ENCODE measurements at places on chromosomes 2 and 18.

DNA sequence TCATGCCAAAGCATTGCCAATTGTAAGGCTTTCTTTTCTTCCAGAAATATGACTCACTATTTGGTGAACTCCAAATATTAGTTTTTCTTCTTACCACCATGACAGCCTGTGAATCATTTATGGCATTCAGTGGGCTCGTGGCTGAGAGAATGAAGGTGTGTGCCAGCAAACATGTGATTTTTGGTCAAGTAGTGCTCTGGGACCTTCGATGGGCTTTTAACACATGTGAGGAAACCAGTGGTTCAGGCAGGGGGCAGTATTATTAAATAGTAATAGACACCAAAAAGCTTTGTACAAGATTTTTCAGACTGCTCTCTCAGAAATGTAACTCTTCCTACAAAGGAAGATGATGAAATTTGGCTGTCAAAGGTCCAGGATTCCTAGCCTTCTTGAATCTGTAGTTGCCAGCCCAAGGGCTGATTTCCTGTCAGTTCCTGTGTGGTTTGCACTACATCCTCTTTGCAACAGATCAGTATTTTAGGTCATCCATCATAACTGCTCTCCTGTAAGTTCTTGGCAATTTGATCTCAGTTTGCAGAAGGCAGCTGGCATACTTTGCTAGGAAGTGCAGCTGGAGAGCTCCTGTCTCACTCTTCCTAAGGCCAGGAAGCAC is 64.3 kb downstream of the BABAM2 start:
- DNase-seq, result peak; percentile 54

- no peak for DNase-seq
Observed at GRCh38 chr18:30072609-30073385, 969.7 kb downstream of the DSC3 start.

- no peak for DNase-seq
Observed at GRCh38 chr2:10526281-10527000, 78.3 kb upstream of the ODC1 start.

DNA sequence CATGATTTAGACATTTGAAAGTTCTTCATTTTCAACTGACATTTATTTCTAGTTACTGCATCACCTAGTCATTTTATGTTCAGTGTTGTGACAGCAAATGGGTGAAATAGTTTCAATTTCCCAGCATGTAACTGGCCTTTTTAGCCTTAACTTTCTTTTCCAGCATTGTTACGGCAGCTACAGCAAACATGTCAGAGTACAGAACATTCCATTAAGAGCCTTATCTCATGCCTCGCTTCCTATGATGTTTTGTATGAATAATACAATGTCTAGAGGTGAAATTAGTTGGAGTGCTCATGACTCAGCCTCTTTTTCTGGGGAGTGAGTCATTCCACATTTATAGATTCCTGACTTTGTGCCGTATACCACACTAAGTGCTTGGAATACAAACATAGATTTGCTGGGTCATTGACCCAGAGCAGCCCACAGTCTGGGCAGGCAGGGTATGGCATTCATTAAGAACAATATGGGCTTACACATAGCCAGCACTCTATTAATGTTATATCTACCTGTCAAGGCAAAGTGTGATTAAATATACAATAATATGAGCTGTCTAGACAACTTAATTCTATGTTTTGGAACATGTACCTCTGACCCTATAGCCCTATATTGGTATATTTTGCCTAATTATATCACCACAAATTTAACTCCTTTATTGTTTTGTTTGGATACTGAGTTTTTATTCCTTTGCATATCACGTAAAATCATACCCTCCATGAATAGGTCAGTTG is 72.2 kb downstream of the MAP2 start:
- DNase-seq, result no peak

DNA sequence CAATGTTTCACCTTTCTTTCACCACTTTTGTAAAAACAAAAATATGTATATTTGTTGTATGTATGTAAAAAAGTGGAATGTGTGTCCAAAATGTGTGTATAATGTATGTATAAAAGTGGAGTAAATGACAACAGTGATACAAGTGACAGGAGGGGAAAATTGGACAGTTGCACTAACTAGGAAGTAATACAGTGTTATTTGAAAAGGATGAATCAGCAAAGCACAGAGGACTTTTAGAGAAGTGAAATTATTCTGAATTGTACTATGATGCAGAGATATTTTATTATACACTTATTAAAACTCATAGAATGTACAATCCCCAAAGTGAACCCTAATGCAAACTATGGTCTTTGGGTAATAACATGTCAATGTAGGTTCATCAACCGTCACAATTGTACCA is 331.3 kb upstream of the CNTNAP5 start:
- DNase-seq, result no peak

DNA sequence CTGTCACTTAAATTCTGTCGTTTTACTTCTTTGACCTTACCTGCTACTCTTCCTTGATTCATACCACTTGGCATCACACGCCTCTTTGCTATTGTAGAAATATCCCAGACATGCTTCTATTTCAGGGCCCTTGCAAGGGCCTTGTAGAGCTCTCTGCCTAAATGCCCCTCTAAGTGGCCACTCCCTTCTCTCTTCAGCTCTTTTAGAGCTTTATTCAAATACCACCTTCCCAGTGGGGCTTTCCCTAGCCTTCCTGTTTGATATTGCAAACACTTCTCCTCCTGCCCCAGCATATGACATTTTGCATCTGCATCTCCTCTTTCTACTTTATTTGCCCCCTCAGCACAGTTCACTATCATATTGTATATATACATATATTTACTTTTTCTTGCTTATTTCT is 54.0 kb downstream of the PELI1 start:
- no peak for DNase-seq

GRCh38 chr2:188399159-188399558 is 107.5 kb downstream of the GULP1 start:
- DNase-seq, result no peak

DNA sequence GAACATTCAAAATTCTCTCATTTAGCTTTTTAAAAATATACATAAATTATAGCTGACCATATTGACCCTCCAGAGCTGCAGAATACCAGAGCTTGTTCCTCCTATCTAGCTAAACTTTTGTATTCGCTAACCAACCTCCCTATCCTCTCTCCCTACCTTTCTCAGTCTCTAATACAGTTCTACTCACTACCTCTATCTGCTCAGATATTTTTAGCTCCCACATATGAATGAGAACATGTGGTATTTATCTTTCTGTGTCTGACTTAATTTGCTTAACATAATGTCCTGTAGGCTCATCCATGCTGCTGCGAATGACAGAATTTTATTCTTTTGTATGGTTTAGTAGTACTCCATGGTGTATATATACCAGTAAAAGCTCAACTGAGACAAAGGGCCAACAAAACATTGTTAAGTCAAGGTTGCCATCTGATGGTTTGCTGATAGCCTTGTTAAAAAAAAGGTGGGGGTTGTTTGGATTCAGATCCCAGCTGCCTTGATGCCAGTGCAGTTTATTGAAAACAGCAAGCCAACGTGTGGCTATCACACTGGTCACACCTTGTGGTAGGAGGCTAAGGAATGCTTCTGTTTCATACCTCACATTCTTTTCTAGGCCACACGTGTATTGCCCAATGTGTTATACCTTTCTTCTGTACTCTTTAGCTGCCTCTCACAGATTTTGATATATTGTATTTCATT is 101.5 kb downstream of the VWA3B start:
- no peak for DNase-seq

GRCh38 chr2:31138037-31138962 is at the start of gene GALNT14:
GALNT14 (minus strand) TSS chr2:31138440; CDS start chr2:31138086, 354 bp downstream.
- DNase-seq, result peak; percentile 7

GRCh38 chr2:136310005-136310495 is 192.1 kb upstream of the CXCR4 start:
- no peak for DNase-seq

DNA sequence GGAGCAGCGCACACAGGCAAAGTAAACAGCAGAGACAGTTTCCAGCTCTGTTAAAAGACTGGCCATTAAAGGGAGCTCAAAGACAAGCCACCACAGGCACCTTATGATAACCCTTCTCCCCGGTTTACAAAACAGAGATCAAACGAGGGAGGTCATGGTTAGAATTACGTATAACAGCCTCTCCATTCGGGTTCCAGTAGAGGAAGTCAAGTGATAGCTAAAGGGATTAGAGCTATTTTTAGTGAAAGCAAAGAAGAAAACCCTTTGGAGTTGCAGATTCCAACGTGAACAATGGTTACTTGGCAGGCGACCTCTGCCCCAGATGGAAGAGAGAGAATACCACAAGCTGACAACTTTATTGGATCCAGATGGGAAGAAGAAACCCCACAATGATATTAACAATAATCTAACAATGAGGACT is 31.2 kb upstream of the EDAR start:
- DNase-seq, result no peak

DNA sequence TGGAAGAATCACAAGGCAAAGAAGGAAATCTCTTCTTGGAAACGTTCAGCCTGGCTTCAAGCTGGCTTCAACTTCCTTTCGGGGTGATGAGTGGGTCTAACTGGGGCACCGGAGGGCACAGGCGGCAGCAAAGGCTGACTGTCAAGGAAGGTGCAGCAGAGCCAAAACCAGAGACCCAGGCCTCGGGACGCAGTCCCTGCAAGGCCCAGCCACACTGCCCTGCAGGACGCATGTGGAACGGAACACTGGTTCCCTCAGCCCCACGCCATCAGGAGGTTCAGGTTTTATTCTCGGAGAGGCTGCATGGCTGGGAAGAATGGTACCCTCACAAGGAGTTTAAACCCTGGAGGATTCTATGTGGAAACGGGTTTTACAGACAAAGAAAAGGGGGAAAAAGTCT is 165.5 kb downstream of the HDAC4 start:
- no peak for DNase-seq

GRCh38 chr18:51952844-51953243 is 387.2 kb upstream of the DCC start:
- no peak for DNase-seq

- DNase-seq, result no peak
Observed at GRCh38 chr18:70166668-70167067, 38.8 kb downstream of the RTTN start.

GRCh38 chr2:135557530-135557929 is 26.2 kb downstream of the R3HDM1 start:
- no peak for DNase-seq

- no peak for DNase-seq
Observed at GRCh38 chr2:152400607-152401214, 65.7 kb downstream of the FMNL2 start.

DNA sequence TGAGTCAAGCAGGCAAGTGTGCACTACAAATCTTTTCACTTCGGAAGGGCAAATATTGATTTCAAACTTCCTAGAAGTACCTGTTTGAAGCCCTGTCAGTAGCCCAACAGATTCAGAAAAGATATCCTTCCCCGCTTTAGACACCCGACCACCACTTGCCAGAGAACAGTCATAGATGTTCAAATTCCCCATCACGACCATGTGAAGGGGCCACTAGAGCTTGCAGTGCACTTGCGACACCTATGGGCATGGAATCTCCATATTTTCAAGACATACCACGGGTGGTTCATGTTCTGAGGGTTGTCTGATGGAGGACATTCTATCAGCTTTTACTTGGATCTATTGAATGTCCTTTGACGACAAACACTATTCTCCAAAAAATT is 23.8 kb downstream of the GNLY start:
- no peak for DNase-seq
